ENCODE measurements at places on chromosomes 3 and 15.

DNA sequence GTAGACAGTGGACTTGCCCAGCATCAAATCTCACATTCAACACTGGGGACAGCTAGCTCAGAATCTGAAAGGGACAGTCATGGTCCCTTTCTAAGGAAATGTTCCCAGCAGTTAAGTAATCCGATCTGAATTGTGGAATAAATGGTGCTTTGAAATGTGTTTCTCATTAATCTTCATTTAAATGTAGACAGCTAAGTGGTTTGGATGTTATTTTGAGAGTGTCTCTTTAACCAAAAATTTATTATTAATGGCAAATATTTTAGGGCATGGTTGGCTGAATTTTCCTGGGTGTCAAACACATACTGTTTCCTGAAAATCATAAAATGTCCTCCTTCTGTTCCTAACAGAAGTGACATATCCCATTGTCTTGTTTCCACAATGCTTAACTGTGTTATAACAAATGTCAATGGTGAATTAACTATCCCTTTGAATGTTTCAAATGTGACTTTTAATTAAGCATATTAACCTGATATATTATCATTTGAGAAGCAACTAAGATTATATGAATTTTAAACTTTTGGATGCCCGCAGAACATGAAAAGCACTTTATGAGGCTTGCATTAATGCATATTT lies 210.8 kb downstream of the CHST2 start:
- DNase-seq, result no peak

DNA sequence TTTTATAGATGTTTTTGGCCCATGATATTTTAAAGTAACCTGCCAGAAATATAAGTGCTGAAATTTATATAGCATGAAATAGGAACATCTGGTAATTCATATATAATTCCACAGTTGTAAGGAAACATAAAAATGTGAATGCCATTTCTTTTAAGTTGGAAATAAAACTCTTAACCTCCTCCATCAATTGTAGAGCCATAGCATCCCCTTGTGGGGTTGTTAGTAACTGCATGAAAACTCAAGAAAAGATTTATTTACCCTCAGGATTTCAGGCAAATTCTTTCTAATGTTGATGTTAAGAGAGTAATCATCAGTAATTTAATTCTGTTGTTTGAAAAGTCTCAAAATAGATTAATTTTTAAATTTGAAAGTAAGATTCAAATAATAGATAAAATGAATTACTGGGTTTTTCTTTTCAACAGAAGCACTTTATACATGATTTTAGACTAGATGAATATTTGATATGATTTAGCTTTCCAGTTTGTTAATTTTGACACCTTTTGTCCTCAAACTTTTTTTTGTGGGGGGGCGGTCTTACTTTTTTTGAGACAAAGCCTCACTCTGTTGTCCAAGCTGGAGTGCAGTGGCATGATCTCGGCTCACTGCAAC lies 74.7 kb downstream of the RASA2 start:
- DNase-seq, result peak; percentile 82

DNA sequence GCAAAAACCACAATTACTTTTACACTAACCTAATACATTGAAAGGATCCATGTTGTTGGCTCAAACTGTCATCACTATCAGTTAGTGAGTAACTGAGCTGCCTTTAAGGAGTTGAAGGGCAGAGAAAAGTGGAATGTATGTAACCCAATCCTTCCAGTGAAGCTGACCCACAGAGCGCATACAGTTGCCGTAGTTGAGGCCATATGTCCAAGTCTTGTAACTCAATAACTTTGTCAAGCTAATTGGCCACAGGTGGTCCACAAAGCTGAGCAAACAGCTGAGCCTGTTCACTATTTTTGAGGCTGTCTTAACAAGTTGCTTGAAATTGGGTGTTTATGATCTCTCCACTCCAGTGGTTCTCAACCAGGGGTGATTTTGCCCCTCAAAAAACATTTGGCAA lies 169.0 kb upstream of the SLC24A5 start:
- no peak for DNase-seq

- DNase-seq, result no peak
These were observed 114.7 kb upstream of the ALDH1A3 start for GRCh38 chr15:100764778-100765466.

GRCh38 chr3:13505147-13506130 lies 25.3 kb downstream of the HDAC11 start:
- no peak for DNase-seq
